Nucleus accumbens (tissue), 56 donors: ENCODE measurements at places on chromosomes 2 and 18.

DNA sequence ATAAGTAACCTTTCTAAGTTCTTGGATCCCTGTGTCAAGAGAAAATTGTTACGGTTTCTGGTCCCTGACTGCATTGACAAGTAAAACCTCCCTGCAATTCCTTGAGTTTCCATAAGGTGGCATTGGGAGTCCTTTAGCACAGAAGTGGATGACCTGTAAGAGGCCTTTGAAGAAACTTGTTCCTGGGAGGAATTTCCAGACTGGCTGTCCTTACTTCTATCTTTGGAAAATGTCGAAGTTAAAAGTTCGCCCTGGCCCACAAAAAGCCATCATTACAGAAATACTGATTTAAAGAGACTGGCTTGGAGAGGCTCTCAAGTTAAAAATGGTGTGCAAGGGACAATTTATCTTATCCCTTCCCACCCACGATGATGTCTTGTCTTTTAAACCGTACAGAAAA, 218.4 kb downstream of the CDH20 start:
- peak; percentile 3 for DNase-seq

GRCh38 chr2:69272803-69273471, 114.1 kb downstream of the GFPT1 start:
- no peak for DNase-seq

DNA sequence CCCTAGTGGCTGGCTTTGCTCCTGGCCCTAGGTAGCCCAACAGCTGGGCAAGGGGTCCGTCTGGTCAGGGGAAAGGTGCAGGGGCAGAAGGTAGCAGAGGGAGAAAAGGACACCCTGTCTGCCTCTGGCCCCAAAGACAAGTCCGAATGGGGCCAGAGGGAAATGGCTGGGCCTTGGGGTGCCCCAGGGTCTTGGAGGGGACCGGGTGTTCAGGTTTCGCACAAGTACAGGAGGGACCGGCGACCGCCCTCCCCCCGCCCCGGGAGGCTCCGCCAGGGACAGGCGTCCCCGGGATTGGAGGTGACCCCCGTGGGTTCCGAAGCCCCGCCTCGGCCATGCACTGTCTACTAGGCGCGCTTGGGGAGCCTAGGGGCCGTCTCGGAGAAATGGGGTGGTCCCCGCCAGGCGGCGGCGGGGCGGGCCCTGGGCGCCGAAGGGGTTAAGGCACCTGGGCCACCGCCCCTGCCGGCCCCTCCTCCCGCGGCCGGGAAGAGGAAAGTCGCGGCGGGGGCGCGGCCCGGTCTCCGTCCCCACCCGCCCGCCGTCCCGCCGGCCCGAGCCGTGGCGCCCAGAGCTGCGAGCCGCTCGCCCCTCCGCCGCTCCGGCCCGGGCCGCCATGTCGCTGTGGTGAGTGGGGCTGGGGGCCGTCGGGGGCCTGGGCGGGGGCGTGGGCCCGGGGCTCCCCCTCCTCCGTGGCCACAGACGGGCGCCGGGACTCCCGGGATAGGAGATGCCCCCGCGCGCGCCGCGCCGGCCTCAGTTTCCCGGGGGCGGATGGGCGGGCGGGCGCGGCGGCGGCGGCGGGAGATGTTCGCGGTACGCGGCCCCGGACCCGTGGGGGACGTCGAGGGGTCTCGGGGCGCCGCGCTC, at the start of gene B3GNT7:
TSS of gene B3GNT7 (plus strand) at position 523 of the 870 bp plus-strand sequence. CDS start at position 617, 94 bp downstream.
- DNase-seq: no peak

DNA sequence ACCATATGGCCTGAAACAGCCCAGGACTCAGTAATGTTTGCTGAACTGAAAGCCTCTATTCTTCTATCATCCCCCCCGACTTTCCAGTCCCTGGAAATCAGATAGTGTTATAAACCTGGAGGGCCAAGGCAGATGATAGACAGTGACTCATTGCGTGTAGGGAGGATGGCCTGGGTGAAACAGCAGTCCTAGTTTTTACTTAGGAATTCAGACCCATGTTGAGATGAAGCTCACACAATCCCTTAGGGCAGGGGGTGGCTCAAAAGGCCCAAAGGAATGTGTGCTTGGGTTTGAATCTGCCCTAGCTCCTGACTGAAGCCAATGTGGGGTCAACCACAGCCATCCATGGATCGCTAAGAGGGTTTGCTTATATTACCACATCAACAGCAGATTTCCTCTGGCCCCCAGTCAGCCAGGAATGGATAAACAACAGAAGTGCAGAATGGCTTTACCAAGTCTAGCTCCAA, 43.9 kb upstream of the STPG4 start:
- no peak for DNase-seq

GRCh38 chr2:25885933-25886332, 7.6 kb upstream of the ASXL2 start:
- DNase-seq: no peak

- DNase-seq: no peak
These were observed 65.9 kb downstream of the COL4A4 start for GRCh38 chr2:227098162-227098515.

DNA sequence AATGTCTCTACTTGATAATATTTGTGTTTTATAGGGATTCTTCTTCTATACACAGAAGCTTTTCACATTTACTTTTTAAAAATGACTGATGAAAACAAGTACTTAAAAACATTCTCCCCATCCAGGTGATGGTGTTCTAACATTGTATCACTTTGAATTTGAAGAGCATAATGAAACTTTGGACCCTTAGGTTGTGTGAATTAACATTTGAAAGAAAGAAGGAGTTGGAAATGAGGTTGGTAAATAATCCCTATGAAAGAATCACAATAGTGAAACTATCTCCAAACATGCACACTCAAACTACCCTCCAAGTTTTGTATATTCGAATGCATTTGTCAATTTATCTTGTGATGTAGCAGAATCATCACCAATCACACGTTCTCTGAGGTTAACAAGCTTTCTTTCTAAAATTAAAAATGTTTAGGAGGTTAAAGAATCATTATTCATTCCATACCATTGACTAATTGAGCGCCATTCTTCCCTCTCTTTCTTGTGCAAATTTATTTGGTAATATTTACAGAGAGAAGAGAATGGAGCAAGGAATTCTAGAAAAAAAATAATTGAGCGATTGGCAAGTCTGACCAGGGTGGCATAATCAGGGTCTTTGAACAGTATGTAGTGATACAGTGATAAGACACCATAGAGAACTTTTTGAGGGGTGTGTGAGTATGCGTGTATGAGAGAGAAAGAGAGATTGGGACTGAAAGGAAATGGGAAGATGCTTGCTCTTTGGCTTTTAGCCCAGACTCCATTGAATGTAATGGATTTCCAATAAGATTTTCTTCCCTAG, 260.0 kb upstream of the NRXN1 start:
- no peak for DNase-seq

DNA sequence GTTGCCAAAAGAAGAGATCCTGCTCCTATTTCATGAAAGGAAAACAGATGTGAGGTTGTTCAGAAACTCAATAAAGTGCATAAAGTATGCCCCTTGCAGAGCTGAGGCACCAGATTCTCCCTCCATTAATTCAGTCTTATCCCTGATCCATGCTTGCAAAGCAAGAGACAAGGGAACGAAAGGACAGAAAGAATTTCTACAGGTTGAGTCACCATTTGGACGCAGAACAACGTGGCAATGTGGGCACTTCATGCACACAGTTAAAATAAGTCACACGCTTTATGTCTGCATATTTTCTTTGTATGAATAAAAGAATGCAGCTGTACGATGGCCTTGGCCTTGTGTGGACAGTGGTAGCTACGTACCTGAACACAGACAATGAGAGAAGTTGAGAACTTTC, 321.7 kb upstream of the REV1 start:
- no peak for DNase-seq

DNA sequence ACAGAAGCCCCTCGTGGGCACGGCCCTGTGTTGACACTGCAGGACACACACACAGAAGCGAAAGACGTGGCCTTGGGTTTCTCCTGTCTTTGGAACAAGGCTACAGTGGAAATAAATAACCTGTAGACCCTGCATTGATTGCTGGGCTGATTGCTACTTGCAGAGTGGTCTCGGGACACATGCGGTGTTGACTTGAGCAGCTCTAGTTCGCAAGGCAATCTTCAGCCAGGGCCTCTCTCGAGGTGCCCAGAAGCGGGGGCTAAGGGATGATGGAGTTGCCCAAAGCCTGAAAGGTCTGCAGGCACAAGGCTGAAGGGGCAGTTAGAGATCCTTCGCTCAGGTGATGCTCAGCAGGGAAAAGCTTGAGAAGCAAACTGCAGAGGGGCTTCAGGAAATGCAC, 180.3 kb downstream of the SEPTIN10 start:
- no peak for DNase-seq

DNA sequence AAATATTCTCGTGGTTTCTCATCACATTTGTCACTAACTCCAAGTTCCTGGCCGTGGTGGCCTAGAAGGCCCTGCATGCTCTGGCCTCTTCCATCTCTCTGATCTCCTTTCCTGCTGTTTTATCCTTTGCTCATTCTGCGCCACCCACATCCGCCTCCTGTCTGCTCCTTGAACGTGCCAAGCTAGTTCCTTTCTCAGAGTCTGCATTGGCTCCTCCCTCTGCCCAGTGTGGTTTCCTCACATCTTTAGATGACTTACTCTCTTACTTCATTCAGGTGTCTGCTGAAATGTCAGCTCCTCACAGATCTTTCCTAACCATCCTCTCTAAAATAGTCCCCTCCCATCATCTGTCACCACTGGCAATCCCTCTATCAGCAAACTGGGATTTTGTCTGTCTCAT, 158.6 kb upstream of the RBMS1 start:
- no peak for DNase-seq

DNA sequence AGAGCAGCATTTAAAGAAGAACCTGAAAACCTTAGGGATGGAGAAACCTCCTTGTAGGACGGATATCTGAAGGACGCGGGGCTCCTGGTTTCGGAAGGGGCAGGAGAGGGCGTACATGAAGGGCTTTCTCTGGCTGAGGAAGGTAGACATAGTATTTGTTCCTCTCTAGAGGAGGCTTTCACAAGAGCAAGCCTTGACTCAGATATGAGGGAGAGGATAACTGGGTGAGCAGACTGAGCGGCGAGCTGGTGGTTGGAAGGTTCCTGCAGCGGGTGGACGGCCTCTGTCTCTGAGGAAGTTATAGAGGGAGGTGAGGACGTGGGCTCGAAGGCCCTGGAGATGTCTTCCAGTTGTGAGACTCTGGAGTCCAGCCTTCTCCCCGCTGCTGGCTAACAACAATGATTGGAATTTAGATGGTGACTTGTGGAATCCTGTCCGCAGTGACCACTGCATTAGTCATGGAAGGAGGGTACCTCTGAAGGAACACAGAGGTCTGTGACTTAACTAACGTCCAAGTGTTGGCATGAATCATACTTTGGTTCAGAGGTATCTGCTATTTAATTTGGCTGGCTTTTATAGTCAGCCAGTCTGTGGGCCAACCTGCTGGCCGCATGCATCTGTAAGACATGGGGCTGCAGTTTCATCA, 80.9 kb downstream of the ASAP2 start:
- DNase-seq: no peak

DNA sequence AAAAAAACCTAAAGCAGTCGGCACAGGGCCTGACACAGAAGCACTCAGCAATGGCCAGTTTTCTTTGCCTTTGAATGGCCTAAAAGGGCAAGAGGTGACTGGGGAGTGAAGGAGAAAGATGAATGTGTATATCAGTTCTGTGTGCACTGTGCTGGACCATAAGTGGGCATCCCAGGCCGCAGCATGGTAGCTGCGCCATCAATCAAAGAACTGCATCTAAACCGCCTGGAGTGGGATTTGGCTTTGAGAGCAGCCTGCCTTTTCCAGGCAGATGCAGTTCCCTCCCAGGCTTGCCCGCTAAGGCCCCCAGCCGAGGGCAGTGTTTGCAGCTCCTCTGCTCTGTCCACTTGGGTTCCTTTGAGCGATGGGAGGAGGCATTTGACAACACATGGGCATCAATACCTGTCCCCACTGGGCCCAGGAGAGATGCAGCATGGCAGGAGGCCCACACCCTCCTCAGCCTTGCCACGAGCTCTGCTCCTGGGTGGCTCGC, 144.1 kb downstream of the FAM210A start:
- DNase-seq: no peak

- DNase-seq: no peak
These were observed 231.1 kb upstream of the AGAP1 start for GRCh38 chr2:235262750-235263149.

DNA sequence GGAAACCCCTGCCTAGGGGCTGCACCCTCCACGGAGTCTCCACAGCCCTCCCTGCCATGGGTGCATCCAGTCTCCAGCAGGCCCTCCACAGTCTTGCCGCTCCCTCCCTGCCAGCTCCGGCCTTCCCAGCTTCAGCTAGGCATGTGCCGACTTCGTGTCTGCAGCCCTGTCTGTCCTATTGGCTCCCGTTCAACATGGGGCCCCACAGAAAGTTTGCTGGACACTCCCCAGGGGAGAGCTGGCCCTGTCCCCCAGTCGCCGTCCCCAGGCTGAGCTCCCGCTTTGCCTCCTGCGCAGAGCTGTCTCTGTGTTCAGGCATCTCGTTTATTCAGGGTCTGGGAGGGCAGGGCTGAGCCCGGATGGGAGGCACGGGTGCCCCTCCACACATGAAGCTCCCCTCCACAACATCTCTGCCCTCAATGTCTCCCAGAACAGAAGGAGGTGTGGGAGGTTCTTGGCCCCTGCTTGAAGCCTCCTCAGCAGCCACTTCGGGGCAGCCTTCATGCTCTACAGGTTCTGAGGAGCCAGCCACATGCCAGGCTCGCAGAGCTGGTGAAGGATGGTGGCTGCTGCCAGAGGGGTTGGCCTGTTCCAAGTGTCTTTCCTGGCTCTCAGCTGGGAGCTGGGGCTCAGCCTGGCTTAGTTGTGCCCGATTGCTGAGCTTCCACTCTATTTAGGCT, 120.1 kb upstream of the PXDN start:
- DNase-seq: no peak

DNA sequence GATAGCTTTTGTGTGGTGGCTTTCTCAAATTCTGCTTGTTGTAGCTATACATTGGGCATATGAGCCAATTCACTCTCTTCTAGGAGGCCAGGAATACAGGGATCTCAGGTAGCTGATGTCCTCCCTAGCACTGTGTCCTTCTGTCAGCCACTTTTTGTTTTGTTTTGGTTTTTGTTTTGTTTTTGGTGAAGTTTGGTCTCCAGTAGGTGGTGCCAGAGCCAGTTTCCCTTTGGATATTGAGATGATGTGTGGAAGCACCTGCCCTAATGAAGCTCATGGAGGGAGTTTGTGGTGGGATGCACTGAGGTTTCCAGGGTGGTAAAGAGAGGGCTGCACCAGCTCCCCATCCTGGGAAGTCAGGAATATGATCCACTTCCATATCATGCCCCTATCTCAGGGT, 100.5 kb upstream of the VWC2L start:
- no peak for DNase-seq

GRCh38 chr2:183232161-183232865, 108.1 kb downstream of the NUP35 start:
- DNase-seq: no peak

DNA sequence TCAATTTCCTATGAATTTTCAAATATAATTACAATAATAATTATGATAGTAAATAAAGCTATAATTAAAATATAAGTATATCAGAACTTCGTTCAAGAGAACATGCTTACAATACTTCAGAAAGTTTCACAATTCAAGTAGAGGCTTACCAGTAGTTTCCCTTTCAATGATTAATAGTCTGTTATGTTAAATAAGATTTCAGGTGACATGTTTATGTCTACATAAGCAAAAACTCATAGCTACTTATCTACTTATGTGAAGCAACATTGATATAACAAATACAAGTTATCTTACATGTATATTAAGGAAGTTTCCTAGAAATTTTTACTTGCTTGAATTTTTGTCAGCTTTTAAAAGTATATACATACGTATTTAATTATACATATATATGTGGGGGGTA, 4.5 kb upstream of the COL3A1 start:
- no peak for DNase-seq
